ENCODE measurements at places on chromosomes 2 and 18.

DNA sequence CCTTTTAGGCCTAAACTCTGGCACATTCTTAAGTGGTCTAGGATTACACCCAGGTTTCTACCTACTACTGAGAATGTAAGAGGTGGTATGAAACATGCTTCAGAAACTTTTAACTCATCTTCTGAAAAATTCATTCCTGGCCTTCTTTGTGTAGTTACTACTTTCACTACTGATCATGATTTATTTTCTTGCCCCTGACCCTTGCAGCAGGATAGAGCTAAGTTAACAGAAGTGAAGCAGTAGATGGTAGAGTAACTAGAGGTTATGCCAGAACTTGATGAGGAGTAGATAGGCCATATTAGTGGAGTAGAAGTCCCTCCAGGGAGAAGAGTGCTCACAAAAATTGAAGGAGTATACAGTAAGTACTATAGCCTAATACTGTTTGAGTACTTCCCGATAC lies 75.5 kb upstream of the MSTN start:
- no peak for DNase-seq

DNA sequence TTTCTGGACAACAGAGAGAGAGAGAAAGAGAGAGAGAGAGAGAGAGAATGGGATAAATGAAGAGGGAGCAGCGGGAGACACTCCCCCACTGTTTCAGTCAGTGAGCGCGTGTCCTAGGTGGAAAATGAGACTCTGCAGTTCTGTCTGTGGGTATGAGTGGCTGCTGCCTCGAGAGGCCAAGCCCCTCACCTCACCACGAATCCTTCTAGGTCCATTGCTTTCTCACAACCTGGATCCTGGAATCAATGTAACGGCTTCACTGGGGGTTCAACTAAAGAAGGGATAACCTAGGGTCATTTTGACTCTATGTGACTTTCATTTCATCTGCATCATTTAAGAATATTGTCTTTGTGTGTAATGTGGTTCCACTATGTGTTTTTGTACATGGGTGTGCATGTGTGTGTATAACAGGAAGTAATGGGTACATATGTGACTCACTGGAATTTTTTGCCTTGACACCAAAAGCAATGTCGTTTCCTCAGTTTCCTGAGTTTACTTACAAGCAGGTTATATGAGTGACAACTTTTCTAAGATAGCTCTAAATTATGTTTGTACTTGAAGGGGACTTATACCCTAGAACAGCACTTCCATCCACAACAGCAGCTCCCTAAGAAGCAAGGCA lies 221.4 kb upstream of the TRIB2 start:
- DNase-seq = no peak

DNA sequence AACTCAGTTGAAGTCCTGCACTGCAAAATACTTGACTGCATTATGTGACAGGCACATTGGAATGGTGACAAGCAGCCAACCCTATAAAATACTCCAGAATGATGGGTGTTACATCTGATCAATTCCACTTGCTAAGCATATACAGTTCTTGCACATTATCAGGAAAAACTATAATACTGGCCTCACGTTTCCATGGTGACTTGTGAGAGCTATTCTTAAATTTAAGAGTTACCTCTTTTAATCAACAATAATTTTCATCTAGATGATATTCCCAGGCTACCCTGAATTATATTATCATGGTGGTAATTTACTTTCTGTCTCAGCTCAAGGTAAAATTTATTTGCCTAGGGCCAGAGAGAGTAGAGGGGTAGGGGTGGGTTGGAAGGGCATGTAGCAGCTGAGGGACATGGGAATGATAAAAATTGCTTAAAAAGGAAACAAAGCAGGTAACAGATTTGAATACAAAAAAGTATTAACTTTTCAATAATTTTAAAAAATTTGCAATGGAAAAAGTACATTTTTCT lies 132.3 kb upstream of the PGAP1 start:
- no peak for DNase-seq

- DNase-seq = no peak
These were observed 60.5 kb upstream of the KLF7 start for GRCh38 chr2:207226243-207226642.

GRCh38 chr2:50863218-50863617 lies 168.7 kb downstream of the NRXN1 start:
- DNase-seq = no peak

Measured in pancreas (tissue), 10 donors.